Osteoblast (primary cell): ENCODE measurements at places on chromosomes 7 and 10. TPM values are rescaled to one million over a fixed set of nuclear protein-coding genes. Genes with fewer than 3 reads are reported as not detected.

DNA sequence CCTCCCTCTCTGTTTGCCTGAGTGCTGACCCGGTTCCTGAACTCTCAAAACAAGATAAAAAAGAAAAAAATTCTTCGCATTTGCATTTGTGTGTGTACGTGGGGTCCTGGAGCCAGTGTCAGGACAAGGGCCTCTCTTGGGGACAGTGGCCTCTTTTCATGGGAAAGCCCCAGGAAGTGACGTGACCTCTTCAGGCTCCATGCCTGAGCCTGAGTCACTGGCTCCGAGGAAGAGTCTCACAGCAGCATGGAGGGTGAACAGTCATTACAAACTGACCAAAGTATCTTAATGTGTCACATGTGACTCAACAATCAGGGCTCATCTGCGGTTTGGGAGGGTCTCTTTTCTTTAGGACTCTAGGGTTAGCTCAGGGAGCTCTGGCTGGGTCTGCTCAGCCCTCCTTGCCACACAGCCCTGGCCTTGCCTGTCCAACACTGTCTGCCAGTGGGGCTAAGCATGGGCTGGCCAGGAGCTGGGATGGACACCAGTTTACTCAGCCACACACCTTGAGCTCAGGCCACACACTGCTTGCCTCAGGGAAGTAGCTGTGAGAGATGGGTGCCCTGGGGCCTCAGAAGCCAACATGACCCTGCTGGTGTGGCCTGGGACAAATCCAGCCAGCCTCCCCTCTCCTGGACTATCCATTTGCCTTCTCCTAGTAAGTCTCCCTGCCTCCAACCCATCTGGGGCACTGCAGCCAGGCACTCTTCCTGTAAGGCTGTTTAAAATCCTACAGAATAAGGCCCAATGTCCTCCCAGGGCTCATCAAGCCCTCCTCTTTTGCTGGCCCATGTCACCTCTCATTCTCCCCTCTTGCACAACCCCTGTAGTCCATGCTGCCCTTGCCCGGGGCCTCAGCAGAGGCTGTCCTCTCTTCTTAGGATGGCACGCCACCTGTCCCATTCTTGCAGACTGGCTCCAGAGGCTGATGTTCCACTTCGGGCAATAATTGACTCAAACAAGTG lies 10.5 kb downstream of the TMEM273 start:
- DNase-seq = peak; percentile 96

DNA sequence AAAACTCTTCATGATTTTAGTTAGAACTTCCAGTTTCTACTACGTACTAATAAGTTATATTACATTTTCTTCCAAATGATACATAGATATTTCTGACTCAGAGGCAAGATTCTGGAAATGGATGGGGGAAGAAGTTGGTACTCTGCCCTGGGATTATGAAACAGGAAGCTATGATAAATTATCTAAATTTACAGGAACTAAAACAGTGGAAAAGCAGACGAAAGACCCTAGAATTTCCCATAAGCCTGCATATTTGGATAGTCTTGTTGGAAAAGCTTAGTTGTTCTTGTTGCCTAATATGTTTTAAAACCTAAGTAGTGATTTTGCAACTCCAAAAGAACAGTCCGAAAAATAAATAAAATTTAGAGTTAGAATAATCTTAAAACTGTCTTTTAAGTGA lies 21.8 kb downstream of the CFAP69 start:
- peak; percentile 53 for DNase-seq

GRCh38 chr7:148726385-148726784 lies 27.7 kb downstream of the CUL1 start:
- no peak for DNase-seq

GRCh38 chr7:50695026-50695425 lies 87.7 kb downstream of the GRB10 start:
- DNase-seq = no peak

GRCh38 chr10:121433965-121434364 lies 164.3 kb downstream of the FGFR2 start:
- no peak for DNase-seq

- DNase-seq = peak; percentile 96
Measured at GRCh38 chr7:128398016-128398840, 11.6 kb downstream of the IMPDH1 start.

GRCh38 chr7:46557295-46557711 lies 636.2 kb upstream of the IGFBP3 start:
- DNase-seq = no peak

DNA sequence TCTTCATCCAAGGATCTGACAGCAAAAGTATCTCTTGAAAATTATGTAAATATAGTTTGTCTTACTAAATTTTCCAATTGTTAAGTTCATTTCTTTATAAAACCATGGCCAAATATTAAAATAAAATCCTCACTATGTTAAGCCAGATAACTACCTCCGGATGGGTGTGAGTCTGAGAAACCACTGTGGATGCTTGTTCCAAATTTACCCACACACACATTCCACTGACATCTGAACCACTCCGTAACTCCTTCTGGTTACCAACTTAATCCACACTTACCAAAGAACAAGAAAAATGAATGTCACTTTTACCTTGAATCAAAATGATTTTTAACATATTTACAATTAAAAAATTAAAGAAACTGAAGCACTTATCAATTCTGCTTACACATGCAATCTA lies 19.7 kb downstream of the CYTH3 start:
- DNase-seq = no peak

DNA sequence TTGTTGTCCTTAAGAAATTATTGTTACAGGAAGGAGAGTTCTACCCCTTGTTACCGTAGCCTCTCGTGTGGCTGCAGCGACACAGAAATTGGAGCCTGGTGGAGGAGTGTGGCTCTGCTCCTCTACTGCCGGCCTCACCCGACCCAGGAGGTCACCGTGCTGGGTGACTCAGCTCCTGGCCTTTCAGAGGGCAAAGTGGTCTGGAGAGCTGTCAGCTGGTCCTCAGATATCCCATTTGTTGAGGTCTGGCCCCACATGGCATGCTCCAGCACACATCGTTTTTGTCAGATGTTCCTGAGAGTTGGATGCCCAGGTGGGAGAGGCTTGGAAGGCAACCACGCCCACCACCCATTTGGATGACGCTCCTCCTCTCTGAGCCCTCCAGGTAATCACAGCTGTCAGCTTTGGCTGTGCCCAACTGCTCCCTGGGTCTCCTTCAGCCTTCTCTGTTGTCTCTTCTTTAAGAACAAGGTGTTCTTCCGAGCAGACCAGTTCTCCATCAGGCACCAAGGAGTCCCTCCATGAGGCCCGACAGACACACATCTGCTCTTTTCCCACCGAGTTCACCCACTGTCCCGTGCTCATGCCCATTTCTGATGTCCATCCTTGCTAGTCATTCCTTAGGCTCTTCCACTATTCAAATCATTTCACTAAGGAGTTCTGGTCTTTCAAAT lies 80.3 kb downstream of the RAMP3 start:
- DNase-seq = no peak

DNA sequence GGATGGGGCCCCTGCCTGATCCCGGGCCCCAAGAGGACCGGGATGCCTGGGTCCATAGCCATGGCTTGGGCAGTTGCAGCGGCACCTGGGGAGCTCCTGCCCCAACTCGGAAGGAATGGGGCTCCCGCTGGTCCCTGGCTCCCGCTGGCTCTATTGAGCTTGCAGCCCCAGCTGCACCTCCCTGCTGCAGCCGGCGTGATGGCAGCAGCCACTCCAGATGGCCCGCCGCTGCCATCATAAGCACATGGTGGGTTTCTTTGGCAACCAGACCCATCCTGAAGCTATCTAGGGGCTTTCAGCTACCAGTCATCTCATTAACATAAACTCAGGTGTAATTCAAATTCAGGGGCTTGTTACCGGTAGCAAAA lies 11.1 kb upstream of the DNMBP start:
- peak; percentile 19 for DNase-seq

- no peak for DNase-seq
Measured at GRCh38 chr10:112210666-112211065, 27.1 kb upstream of the GPAM start.

MOGAT3 gene
- not detected in 2 replicates for total RNA-seq

ICA1 gene
- total RNA-seq = 1.2 and 2.2 TPM in 2 replicates

LIPM gene
- total RNA-seq = not detected in 2 replicates

MYOZ1 gene
- not detected in 2 replicates for total RNA-seq

CPXM2 gene
- under 0.01 and 0.36 TPM in 2 replicates for total RNA-seq

GIMAP5 gene
- not detected in 2 replicates for total RNA-seq
